ENCODE measurements at places on chromosomes 6 and 20. TPM values are rescaled to one million over a fixed set of nuclear protein-coding genes. Genes with fewer than 3 reads are reported as not detected.

COX4I2 gene
- polyA plus RNA-seq: 2.2 TPM

CLPSL2 gene
- not detected for polyA plus RNA-seq

PRPH2 gene
- polyA plus RNA-seq: 5.4 TPM

ERGIC3 gene
- polyA plus RNA-seq: 493 TPM

C20orf202 gene
- polyA plus RNA-seq: 0.84 TPM

- no peaks in the 10 kb centered on the region for H3K36me3 ChIP-seq
- peak; percentile 63 for DNase-seq
- H3K4me1 ChIP-seq: no peaks in the 10 kb centered on the region
- H3K27me3 ChIP-seq: no peaks in the 10 kb centered on the region
- no peak overlapping the region for H3K4me3 ChIP-seq
- no peak overlapping the region for H3K27ac ChIP-seq
Measured at GRCh38 chr6:79713701-79714322, 82.7 kb downstream of the SH3BGRL2 start.

GRCh38 chr20:3901028-3901705, 12.0 kb downstream of the PANK2 start:
- no peaks in the 10 kb centered on the region for H3K27me3 ChIP-seq
- H3K4me1 ChIP-seq: peaks cover 67% of the 10 kb centered on the region
- H3K36me3 ChIP-seq: no peaks in the 10 kb centered on the region
- peak overlapping the region; percentile 47 for H3K27ac ChIP-seq
- H3K4me3 ChIP-seq: no peak overlapping the region

- DNase-seq: no peak
- peak overlapping the region; percentile 100 for H3K4me3 ChIP-seq
- H3K27ac ChIP-seq: peak overlapping the region; percentile 98
- H3K27me3 ChIP-seq: no peaks in the 10 kb centered on the region
Measured at GRCh38 chr6:90586546-90586835, 381 bp downstream of the MAP3K7 start.

DNA sequence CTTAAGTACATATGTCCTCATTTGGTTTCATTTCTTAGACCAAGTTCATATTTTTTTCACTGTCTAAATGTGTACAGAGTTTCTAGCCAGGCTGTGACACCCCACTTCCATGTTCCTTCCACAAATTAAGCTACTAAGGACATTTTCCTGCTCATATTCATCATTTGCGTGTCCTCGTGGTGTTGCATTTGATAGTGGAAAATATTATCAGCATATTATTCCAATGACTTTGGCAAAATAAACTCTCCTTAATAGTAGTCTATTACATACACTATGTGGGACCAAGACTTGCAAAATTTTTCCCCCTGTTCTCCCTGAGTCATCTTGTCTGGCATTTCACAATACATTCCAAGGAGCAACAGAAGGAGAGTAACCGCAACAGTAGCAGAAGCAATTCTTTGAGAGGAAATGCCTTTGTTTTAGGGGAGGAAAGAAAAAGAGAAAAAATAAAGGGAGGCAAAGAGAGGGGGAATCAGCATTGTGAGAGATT, 599.2 kb downstream of the COL12A1 start:
- H3K4me3 ChIP-seq: no peak overlapping the region
- no peaks in the 10 kb centered on the region for H3K36me3 ChIP-seq
- no peak overlapping the region for H3K27ac ChIP-seq
- no peak for DNase-seq
- no peaks in the 10 kb centered on the region for H3K27me3 ChIP-seq
- no peaks in the 10 kb centered on the region for H3K4me1 ChIP-seq

DNA sequence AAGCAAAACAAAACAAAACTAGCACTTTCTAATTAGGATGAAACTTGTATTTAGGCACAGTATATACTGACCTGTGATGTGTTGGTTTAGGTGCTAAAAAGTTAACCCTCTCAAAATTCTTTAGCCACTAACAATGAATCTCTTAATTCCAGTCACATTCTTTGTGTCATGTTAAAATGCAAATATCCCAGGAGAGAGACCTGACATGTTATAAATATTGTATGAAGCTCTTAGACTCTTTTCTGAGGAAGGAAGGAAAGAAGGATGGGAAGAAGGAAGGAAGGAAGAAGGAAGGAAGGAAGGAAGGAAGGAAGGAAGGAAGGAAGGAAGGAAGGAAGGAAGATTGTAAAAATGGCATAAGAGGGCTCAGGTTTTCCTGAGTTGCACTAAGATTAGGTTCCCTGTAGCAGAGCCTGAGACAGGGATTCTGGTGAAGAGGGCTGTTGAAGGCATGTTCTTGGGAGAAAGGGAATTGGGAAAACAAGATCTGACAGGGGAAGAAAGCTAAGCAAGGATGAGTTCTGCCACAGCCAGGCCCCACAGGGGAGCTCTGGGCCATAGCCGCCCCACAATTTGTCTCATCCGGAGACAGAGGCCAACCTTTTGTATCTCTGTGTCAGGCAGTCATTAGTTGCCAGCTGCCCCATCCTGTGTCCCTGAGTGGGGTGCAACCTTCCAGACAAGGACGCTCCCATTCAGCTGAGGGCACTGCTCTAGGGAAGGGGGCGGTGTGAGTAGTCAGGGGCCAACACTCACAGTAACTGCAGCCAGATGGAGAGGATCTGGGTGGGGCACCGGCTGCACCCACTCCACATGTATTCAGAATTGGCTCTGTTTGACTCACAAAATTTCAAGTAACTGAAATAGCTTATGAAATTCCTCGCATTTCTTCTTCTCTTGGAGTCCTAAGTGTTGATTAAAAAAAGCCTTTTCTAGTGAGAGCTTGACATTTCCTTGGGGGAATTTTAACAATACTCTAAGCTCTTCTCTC, 189.3 kb upstream of the ARG1 start:
- no peak overlapping the region for H3K27ac ChIP-seq
- no peaks in the 10 kb centered on the region for H3K36me3 ChIP-seq
- no peak for DNase-seq
- H3K4me1 ChIP-seq: no peaks in the 10 kb centered on the region
- H3K4me3 ChIP-seq: no peak overlapping the region
- no peaks in the 10 kb centered on the region for H3K27me3 ChIP-seq

GRCh38 chr6:36571122-36572043, 22.8 kb upstream of the SRSF3 start:
- H3K4me1 ChIP-seq: peaks cover 4% of the 10 kb centered on the region
- H3K4me3 ChIP-seq: no peak overlapping the region
- no peak overlapping the region for H3K27ac ChIP-seq
- H3K36me3 ChIP-seq: no peaks in the 10 kb centered on the region
- no peaks in the 10 kb centered on the region for H3K27me3 ChIP-seq

DNA sequence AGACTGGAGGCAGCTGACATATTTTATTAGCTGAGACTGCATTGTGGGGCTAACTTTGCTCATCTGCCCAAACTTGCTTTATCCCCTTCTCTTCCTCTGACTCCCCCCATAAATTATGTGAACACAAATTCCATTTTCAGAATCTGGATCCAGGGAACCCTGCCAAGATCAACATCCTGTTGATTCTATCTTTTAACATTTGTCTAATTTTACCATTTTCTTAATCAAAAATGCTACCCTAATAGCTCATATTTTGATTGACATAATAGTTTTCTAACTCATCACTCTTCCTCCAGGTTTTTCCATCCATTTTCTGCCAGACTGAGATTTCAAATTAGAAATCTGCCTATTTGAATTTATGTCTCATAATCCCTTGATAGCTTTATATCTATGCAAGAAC, 184.7 kb upstream of the PRSS16 start:
- no peaks in the 10 kb centered on the region for H3K27me3 ChIP-seq
- no peak overlapping the region for H3K27ac ChIP-seq
- H3K4me1 ChIP-seq: peaks cover 13% of the 10 kb centered on the region
- H3K4me3 ChIP-seq: no peak overlapping the region

DNA sequence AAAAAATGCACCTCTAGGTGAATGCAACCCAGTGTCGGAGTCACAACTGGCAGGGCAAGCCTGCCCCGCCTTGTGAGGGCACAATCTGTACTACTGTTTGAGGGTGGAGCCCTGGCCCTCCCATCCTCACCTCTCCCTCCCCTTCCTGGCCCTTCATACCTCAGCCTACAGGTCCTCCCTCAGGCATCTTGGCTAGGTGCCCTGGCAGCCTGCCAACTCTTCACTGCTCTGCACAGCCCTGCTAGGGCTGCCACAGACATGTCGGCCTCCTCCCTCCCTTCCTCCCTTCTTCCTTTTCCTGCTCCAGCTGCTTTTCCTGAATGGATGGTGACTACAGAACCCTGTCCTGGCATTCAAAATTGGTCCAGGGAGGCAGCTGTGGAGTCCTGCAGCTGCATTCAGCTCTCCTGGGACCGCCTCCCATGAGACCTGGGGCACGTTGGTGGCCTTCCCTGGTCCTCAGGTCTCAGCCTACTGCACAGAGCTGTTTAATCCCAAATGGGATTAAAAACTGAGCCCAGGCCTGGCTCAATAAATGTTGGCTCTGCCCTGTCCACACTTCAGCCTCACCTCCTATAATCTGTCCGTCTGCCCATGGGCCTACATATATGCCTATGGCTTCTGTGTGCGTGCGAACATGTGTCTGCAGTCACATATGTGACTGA, 52.7 kb downstream of the CDH22 start:
- DNase-seq: peak; percentile 88
- H3K4me1 ChIP-seq: peaks cover 6% of the 10 kb centered on the region
- no peak overlapping the region for H3K4me3 ChIP-seq
- no peak overlapping the region for H3K27ac ChIP-seq
- no peaks in the 10 kb centered on the region for H3K27me3 ChIP-seq
- no peaks in the 10 kb centered on the region for H3K36me3 ChIP-seq

DNA sequence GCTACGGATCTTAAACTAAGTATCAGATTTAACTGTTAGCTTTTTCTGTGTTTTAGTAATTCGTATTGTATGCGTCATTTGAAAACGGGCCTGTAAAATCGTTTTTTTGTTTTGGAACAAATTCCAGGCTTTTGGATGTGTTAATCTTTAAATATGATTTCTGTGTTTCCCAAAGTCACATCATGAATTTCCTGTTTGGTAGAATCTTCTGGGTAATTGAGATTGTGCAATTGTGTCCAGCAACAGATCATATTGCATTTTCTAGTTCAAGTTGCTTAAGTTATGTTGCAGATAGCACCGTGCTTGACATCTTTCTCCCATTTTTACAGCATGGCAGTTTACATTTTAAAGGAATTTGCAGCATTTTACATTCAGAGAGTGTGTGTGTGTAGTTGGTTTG, 1.9 kb downstream of the MAPK14 start:
- peak overlapping the region; percentile 98 for H3K4me3 ChIP-seq
- H3K4me1 ChIP-seq: peaks cover 5% of the 10 kb centered on the region
- DNase-seq: no peak
- H3K27ac ChIP-seq: peak overlapping the region; percentile 69
- H3K27me3 ChIP-seq: no peaks in the 10 kb centered on the region

DNA sequence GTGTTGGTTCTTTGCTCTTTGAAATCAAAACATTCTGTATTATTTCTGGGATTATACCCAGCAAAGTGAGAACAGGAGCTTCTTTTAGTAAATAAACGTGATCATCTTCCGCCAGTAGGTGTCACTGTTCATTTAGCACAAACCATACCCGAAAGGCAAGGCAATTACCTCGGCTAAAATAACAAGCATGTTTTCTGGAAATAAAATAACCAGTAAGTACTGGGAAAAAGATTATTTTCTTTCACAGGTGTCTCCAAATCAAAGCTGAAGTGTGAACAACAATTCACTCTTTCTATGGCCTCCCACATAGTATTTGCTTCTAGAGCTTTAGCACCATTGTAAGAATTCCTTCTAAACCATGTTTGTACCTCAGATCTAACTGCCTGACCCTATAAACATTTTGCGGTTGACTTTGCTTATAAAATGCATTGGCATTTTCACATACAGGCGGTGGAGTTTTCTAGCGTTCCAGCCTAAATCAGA, 144.6 kb upstream of the AGPAT4 start:
- peak; percentile 86 for DNase-seq
- H3K4me1 ChIP-seq: peaks cover 9% of the 10 kb centered on the region
- no peak overlapping the region for H3K27ac ChIP-seq
- no peaks in the 10 kb centered on the region for H3K27me3 ChIP-seq
- H3K36me3 ChIP-seq: no peaks in the 10 kb centered on the region

GRCh38 chr6:36735110-36736071, 37.8 kb downstream of the RAB44 start:
- no peaks in the 10 kb centered on the region for H3K36me3 ChIP-seq
- no peak overlapping the region for H3K4me3 ChIP-seq
- H3K4me1 ChIP-seq: peaks cover 12% of the 10 kb centered on the region

DNA sequence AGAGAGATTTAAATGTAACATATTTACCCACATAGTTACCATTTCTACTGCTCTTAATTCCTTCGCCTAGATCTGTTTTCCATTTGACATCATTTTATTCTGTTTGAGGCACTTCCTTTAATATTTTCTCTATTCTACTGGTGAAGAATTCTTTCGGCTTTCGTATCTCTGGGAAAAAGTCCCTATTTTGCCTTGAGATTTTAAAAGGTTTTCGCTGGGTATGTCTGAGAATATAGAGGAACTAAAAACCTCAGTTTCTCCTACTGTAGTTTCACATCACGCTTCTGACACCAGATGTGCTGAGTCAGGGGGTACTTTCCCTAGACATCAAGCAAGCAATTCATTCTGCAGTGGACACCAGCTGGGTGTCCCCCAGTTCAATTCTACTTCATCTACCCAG, 61.7 kb downstream of the E2F3 start:
- no peaks in the 10 kb centered on the region for H3K36me3 ChIP-seq
- DNase-seq: no peak
- no peak overlapping the region for H3K27ac ChIP-seq
- no peaks in the 10 kb centered on the region for H3K4me1 ChIP-seq

Measured in testis (tissue), 5 donors.